ENCODE measurements at places on chromosomes 2 and 18. TPM values are rescaled to one million over a fixed set of nuclear protein-coding genes. Genes with fewer than 3 reads are reported as not detected.

The GPR35 gene
- total RNA-seq: under 0.01 TPM

The PTGR3 gene
- total RNA-seq: 10.1 TPM

The COMMD1 gene
- total RNA-seq: 34.8 TPM

The ASB18 gene
- not detected for total RNA-seq

The FEV gene
- total RNA-seq: not detected

Data from endothelial cell of coronary artery (primary cell).